Activated T-helper 1 cell treated with anti-CD3 and anti-CD28 coated beads, Interleukin-2, amount 50 U/mL, for 16 hours (primary cell): ENCODE measurements at places on chromosomes 4 and X.

DNA sequence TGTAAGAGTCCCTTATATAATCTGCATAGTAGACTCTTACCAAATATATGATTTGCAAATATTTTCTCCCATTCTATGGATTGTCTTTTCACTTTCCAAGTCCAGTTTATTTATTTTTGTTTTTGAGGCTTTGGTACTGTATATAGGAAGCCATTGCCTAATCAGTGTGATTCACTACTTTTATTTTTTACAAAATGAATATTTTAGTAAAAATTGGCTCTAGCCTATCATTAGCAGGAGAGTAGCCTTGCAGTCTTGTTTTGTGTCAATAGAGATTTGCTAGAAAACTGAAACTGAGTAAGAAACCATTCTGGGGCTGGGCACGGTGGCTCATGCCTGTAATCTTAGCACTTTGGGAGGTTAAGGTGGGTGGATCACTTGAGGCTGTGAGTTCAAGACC lies 199.9 kb upstream of the MAB21L2 start:
- no peak for DNase-seq

DNA sequence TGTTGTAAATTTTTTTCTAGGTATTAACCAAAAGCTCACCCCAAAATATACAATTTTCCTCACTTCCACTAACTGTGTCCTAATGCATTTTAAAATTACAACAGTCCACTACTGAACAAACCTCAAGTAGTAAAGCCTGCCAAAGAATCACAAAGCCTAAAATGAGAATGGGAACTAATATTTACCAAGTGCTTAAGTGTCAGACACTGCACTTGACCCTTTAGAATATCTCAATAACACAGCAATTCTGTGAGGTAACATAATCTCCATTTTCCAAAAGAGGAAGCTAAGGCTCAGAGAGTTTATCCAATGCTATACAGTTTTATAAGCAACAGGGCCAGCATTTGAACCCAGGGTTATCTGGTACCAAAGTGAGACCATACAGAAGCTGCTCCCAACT lies 4.9 kb downstream of the SLC9A7 start:
- DNase-seq = no peak

- no peak for DNase-seq
Measured at GRCh38 chr4:54439831-54440243, 210.7 kb downstream of the PDGFRA start.

DNA sequence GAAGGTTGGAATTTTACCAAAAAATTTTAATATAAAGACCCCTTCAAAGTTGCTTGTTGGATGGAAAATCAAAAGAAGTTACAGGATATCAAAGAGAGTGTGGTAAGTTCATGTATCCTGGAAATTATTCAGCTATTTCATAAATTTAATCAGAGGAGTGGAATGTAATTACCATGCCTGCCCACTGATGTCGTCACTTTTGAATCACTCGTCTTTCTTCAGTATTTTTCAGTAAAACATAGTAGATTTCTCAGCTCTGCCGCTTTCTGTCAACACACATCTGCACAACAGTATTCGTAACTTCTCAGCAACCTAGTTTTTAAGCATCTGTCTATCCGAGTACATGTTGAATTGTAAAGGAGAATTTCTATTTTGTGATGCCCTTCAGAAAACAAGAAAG lies 2163.0 kb upstream of the AGA start:
- DNase-seq = no peak

- DNase-seq = no peak
Measured at GRCh38 chr4:78478523-78478922, 73.0 kb upstream of the ANXA3 start.

- no peak for DNase-seq
Measured at GRCh38 chr4:42225286-42225685, 72.8 kb upstream of the BEND4 start.

DNA sequence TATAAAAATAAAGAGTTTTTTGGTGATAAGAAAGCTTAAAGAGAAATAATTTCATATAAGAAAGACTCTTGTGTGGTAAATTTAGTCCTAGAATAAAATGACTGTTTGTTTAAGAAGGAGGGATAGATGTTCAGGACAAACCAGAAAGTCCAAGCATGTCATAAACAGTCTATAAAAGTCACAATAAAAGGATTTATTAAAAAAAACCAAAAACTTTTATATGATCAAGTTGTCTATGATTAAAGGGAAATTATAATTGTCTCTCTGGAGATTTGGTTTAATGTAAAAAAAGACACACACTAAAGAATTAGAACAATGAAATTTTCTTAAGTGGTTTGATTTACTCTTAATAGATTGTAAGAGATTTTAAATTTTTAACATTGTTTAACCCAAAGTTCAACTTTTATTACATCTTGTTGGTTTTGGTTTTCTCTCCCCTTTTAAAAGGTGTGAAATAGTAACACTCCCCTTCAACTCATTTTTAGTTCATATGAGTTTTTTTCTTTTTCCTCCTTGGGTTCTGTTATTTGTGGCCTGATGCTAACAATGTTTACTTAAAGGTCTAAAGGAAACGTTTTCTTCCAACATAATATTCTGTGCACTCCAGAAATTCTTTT lies 89.7 kb downstream of the PDHA2 start:
- DNase-seq = no peak

- DNase-seq = no peak
Measured at GRCh38 chr4:98969878-98970785, 25.4 kb upstream of the METAP1 start.

GRCh38 chrX:123425471-123425870 lies 241.4 kb downstream of the GRIA3 start:
- no peak for DNase-seq

DNA sequence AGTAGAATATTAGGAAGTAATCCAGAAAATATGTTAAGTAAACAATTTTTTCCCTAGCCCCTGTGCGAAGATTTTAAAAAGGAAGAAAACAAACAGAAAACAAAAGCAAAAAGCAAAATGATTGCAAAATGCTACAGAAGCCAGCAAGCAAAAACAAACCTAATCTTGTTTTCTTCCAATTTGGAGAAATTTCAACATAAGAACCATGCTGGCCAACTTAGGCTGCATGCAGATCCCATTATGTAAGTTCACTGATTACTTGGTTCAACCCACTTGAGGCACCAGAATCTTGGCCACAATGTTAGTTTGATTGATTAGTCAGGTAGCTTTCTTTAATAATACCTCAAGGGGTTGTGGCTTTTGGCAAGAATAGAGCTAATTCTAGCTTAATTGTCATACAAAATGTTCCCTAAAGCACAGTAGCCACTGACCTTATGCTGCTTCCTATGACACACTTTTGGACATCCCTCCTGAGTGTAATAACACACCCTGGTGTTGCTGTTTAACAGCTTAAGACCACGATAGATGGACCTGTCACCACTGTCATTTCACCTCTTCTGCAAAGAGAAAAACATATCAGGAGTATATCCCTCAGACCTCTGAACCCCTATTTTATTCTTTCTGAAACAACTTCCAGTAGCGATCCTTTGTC lies 2342.1 kb downstream of the PCDH7 start:
- DNase-seq = no peak

DNA sequence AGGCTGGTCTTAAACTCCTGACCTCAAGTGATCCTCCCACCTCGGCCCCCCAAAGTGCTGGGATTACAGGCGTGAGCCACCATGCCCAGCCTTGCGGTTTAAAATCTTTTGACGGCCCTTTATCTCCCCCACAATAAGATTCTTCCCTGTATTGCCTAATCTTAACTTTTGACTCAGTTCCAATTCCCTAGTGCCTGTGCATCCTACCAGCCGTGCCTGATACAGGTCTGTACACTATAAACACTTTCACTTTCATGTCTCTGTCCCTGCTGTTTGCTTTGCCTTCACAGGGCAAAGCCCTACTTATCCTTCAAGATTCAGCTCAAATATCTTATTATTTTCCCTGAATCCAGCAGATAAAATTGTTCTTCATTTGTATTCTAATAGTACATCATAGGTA lies 74.6 kb downstream of the WDR44 start:
- DNase-seq = no peak

- DNase-seq = no peak
Measured at GRCh38 chr4:38803833-38804653, 548 bp downstream of the TLR1 start.

DNA sequence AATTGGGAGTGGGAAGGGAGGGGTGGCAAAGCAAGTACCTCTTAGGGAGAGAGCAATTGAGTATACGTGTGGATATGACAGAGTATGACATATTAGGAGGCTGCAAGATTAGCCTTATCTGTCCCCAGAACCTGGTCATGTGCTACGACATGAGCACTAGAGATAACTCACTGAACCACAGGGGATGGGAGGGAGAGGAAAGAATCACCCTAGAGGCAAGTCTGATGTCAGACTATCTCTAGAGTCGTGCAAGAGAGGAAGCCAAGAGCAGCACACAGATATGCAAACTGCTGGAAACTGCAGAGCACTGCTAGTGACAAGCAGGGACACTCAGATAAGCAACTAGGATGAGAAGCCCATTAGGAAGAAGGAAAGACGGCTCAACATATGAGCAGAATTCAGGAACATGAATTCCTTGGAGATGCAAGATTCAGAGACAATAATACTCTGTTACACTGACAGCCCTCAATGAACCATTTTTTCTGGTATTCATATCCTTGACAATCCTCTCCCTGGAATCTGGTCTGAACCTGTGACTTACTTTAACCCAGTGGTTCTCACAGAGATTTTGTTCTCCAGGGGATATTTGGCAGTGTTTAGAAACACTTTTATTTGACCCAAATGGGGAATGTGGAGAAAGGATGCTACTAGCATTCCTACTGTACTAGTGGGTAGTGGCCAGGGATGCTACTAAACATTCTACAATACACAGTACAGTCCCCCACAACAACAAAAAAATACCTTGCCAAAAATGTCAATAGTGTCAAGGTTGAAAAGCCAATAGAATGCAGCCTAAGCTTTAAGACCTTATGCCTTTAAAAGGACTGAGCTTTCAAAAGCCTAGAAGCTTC lies 84.0 kb upstream of the BMP2K start:
- no peak for DNase-seq

DNA sequence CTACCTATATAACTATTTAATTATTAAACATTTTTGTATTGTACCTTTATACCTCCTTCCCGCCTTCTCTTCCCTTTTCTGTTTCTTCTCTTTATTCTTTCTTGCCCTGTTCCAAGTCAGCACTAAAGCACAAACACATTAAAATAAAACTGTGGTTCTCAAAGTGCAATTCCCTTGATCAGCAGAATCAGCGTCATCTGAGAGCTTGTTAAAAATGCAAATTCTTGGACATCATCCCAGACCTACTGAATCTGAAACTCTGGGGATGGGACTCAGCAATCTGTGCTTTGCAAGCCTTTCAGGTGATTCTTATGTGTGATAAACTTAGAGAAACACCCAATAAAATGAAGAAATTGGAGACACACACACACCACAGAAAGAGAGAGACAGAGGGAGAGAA lies 178.4 kb upstream of the BMP3 start:
- DNase-seq = no peak

- no peak for DNase-seq
Measured at GRCh38 chr4:171484681-171485080, 328.5 kb upstream of the GALNTL6 start.

GRCh38 chrX:134377537-134377936 lies 82.4 kb upstream of the HPRT1 start:
- DNase-seq = no peak

- DNase-seq = peak; percentile 12
Measured at GRCh38 chrX:152926279-152926678, 28.4 kb downstream of the ZNF185 start.

DNA sequence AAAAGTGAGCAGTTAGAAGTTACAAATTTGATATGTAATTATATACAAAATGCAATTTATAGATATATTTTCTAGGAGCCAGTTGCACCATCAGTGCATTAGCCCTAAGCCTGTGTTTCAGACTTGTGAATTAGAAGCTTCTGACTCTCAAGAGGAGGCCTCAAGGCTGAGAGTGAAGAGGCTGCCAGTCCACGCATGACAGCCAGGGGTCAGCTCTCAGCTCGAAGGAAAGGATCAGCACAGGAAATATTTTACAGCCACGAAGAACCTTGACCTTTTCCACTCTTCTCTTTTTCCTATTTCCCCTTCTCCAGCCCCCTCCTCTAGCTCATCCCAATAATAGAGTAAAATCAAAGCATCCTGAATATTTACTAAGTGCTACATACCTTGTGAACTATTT lies 642.4 kb downstream of the TRIML1 start:
- DNase-seq = no peak

DNA sequence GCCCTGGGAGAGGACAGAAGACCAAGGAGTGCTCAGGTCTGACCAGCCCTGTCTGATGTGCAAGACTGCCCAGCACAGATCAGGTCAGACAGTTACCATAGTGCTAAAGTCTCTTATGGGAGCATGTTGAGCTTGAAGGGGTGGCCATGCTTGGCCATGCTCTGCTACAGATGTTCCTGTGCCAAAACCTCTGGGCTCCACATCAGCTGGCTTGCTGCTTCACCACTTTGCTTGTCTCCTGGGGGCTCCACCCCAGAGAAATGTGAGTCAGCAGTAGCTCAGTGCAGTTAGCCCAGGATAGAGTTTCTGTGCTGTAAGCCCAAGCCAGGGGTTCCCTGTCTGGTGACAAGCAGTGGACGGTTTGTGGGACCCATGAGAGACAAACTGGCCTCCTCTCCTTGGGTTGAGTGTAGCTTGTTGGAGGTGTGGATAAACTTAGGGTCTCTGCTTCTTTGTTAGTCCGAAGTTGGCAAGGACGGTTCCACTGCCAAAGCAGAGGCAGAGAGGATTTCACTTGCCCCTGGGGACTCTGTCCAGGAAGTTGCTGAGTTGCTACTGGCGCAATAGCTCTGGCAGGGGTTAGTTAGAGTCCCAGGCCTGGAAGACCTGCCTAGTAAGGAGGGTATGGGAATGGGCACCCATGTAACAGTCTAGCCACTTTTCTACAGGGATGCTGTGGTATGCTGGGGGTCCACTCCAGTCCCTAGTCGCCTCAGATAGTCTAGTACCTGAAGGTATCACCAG lies 8.7 kb upstream of the TMSB15C start:
- DNase-seq = no peak

GRCh38 chr4:86452422-86452891 lies 92.6 kb upstream of the MAPK10 start:
- no peak for DNase-seq

GRCh38 chr4:33616121-33616520 lies 2628.2 kb downstream of the ARAP2 start:
- DNase-seq = no peak

GRCh38 chr4:42284030-42284429 lies 113.3 kb upstream of the SHISA3 start:
- no peak for DNase-seq

GRCh38 chr4:27000820-27001219 lies 140.2 kb downstream of the STIM2 start:
- no peak for DNase-seq

DNA sequence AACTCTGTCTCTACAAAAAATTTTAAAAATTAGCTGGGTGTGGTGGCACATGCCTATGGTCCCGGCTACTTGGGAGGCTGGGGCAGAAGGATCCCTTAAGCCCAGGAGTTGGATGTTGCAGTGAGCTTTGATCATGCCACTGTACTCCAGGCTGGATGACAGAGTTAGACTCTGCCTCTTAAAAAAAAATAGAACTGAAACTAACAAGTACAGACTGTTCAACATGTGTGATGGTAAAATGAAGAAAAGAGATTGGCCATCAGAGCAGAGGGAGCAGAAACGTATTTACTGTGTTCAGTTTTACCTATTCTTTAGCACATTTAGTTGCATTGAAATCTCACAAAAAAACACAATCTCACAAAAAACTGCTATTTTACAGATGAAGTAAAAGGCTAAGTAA lies 77.9 kb upstream of the NAP1L5 start:
- DNase-seq = no peak

- DNase-seq = no peak
Measured at GRCh38 chr4:13481569-13481968, 2.6 kb downstream of the RAB28 start.

- no peak for DNase-seq
Measured at GRCh38 chrX:2701600-2701999, 10.5 kb downstream of the CD99 start.

GRCh38 chr4:108135549-108136209 lies 33.1 kb downstream of the LEF1 start:
- DNase-seq = no peak
